T follicular helper cell (primary cell): ENCODE measurements at places on chromosomes 1 and 21.

DNA sequence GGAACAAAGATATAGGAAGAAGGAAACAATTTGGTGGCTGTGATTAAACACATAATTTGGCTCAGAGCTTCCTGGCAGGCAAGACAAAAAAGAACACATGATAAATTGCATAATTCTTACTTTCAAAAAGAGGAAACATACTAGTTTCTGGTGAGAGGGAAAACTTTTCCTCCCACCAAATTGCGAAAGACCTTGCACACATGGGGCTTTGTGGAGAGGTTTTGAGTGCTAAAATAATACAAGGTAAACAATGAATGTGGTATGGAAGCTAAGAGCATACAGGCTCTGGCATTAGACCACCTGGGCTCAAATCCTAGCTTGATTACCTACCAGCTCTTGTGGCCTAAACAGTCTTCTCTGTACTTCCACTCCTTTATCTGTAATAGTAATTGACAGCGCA lies 140.2 kb upstream of the HOOK1 start:
- DNase-seq: no peak

DNA sequence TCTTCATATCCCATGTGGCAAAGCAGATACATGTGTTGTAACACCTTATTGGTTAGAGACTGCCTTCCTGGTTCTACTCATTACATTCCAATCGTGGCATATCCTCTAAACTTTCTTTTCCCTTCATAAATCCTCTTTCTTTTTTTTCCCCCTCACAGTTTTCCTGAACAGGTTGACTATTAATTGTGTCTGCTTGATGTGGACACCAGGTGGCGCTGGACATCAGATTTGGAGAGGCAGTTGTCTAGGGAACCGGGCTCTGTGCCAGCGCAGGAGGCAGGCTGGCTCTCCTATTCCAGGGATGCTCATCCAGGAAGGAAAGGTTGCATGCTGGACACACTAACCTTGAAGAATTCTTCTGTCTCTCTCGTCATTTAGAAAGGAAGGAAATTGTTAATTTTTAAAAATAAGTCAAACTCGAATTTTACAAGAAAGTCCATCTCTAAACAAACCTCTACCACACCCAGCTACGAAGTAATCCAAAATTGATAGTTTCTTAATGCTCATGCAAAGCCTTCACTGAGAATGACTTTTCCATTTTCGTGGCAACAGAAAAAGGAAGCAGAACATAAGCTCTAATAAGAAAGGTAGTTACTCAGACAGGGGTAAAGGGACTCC lies 59.4 kb upstream of the ASB17 start:
- DNase-seq: peak; percentile 59

GRCh38 chr1:116710420-116711262 lies 43.1 kb upstream of the IGSF3 start:
- no peak for DNase-seq

DNA sequence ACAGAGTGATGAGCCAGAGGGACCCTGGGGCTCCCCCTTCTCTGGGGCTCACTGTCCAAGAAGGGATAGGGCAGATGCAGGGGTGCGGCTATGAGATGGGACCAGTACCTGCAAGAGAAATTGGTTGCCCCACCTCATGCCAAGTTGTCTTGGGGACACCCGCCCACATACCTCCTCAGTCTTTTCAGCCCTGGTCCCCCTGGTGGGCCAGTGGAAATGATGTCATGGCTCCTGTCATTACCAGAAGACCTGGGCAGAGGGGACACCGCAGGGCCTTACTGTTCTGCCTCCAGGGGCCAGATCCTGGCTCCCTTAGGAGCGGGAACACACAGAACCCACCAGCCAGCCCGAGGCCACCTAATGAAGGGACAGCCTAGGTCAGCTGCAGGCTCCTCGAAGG lies 63.2 kb downstream of the CDK18 start:
- DNase-seq: no peak

- DNase-seq: no peak
Measured at GRCh38 chr1:48784301-48784700, 7.6 kb upstream of the BEND5 start.

DNA sequence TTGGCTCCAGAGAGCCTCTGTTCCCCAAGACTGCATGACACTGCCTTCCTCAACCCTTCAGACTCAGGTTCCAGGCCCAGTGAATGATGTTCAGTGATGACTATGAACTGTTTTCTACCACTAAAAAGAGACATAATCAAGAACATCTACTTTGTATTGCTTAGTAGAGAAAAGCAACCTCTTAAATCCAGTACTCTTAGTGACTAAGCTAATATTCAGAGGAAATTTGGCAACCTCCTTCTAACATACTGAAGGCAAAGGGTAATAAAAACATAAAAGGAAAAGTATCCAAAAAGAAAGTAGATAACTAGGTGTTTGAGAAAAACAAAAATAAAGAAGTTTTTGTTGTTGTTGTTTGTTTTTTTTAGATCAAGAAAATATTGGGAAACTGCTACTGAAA lies 153.3 kb upstream of the RUNX1 start:
- no peak for DNase-seq

DNA sequence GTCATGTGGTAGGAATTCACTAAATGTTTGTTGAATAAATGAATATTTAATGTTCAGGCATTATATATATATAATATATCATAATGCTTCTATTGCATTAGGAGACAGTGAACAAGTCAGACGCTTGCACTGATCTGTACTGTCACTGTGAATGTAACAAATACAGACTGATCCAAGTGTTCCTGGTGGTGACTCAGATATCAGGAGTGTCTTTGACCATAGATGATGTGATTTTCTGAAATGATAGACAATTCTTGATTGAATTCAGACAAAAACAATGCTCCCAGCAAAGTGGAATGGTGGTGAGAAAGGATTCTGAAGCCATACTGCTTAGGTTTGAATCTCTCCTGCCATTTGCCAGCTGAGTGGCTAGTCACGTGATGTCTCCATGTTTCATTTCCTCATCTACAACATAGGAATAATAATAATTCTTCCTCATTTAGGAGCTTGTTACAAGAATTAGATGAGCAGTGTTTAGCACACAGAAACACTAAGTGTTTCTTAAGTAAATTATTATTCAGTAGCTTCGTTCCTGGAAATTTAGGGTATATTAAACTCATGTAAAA lies 71.0 kb downstream of the OLFML2B start:
- DNase-seq: no peak

DNA sequence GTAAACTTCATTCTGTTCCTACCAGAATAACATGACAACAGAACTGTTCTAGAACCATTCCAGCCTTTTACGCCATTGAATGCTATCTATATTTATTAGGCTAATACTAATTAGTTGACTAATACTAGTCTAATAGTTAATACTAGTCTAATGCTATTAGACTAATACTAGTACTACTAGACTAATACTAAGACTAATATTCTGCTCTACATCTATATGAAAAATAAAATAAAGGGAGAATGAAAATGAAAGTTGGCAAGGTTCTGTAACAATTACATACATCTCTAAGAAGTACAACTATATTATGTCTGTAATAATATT lies 40.9 kb upstream of the LRRC8B start:
- no peak for DNase-seq

GRCh38 chr1:218867941-218868626 lies 305.6 kb upstream of the LYPLAL1 start:
- DNase-seq: no peak

GRCh38 chr1:47644212-47644573 lies 206.3 kb downstream of the FOXD2 start:
- DNase-seq: no peak

DNA sequence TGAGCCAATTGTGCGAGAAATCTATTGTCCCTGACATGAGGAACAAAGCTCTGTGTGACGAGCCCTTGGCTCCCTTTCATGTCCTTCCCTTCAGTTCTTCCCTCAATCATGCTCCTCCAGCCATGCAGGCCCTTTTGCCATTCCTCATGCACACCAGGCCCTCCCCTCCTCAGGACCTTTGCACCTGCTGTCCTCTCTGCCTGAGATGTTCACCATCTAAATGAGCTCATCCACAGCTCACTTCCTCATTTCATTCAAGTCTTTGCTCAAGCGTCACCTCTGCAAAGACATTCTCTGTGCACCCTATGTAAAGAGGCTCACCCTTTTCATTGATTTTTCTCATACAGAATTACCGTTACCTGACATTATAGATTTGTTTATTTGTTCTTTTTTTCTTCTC lies 43.7 kb downstream of the C8B start:
- no peak for DNase-seq

DNA sequence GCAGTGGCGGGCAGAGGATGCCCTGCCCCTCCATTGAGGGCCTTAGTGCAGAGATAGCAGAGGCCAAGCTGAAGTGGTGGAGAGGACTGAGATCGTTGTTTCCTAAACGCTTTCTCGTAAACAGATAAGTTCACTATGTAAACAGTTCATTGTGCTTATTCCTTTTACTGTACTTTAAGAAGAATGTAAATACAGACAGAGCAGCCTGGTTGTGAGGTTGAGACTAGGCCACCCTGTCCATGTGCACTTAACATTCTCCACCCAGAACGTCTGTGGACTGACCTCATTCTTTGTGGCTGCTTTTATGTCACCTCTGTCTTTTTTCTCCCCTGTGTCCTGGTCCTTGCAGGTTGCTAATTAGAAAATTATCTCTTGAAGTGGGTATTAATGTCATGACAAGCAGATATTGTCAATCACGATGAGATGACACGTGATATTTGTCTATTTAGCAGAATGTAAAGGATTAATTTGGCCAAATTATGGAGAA lies 8.5 kb downstream of the CENPS start:
- no peak for DNase-seq

DNA sequence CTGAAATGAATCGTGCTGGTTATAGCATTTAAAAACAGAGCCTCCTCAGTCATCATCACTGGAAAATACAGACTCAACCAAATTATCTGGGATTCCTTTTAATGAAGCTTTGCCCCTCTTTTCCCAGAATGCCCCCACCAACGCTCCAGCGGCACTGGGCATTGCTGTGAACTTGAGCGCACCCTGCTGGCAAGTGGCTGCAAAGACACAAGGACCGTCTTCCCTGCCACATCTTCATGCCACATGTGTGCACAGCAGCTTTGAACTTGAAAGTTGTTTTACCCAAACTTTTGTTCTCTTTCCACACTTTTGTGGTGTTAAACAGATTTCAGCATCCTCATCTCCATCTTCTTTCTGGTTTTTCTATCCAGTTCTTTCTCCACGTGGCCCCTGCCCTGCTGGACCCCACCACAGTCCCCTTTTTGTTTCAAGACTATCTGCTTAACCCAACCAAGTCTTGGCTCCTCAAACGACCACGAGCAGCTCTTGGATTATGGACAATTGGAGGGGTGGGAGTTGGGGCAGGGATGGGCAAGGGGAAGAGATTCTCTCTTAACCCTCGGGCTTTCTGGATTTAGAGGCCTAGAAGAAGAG lies 12.8 kb upstream of the LMX1A start:
- peak; percentile 29 for DNase-seq

- DNase-seq: no peak
Measured at GRCh38 chr1:238950784-238951183, 435.6 kb upstream of the CHRM3 start.

DNA sequence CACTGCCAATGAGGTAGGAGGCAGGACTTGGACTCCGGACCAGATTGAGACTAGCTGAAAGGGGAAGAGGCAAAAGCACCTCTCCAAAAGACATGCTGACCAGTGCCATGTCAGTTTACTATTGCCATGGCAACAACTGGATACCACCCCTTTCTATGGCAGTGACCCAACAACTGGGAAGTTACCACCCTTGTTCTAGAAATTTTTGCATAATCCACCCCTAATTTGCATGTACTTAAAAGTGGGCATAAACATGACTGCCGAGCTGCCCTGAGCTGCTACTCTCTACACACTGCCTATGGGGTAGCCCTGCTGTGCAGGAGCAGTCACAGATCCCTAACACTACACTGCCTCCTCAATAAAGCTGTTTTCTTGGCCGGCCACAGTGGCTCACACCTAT lies 19.0 kb upstream of the SLC6A9 start:
- no peak for DNase-seq

DNA sequence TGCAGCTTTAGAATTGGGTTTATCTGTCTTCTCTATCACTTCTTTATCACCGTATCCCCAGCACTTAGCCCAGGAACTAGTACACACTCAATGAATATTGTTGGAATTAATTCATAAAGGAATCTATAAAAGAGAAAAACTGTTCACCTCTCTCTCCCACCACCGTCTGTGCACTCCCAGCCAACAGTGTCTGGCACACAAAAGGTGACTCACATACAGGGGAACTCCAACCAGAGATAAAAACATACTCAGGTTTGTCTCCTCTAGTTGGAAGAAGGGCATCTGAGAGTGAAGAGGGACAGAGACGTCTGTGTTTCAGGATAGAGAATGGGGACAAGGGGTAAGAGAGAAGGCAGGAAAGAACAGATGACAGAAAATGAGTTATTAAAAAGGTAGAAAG lies 10.0 kb downstream of the ITLN1 start:
- DNase-seq: no peak

GRCh38 chr1:1243266-1243660 lies 3.3 kb downstream of the C1QTNF12 start:
- no peak for DNase-seq

- no peak for DNase-seq
Measured at GRCh38 chr1:239765163-239765562, 326.5 kb upstream of the FMN2 start.

DNA sequence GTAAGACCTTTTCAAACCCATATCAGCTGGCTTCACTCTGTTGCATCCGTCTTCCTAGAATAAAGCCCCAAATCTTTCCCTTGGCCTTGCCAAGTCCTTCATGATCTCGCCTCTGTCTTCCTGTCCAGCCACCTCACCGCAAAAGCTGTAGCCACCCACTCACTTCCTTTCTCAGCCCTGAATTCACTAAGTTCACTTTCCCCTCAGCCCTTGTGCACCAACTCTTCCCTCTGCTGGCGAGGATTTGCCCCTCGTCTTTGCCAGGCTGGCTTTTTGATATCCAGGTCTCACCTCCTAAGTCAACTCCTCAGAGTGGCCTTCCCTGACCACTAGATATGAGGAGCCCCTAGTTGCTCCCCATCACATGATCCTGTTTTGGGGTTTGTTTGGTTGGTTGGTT lies 3.9 kb upstream of the COL16A1 start:
- no peak for DNase-seq

DNA sequence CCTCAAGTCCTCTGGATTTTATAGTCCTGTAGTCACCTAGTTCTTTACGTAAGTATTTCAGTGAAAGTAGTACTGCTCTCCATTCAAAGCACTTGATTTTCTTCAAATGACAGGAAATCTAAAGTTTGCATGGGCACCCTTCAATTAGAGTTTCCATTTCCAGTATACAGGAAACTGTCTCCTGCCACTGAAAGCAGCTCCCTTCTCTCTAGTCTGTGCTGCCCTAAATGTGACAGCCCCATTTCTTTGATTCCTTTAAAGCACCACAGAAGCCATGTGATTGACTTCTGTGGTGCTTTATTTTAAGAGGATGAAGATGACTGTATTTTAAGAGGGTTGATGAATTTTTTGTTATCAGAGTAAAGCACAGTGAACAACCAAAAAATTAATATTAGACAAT lies 226.1 kb downstream of the DNAH14 start:
- DNase-seq: no peak
